ENCODE measurements at places on chromosomes 7 and 10.

DNA sequence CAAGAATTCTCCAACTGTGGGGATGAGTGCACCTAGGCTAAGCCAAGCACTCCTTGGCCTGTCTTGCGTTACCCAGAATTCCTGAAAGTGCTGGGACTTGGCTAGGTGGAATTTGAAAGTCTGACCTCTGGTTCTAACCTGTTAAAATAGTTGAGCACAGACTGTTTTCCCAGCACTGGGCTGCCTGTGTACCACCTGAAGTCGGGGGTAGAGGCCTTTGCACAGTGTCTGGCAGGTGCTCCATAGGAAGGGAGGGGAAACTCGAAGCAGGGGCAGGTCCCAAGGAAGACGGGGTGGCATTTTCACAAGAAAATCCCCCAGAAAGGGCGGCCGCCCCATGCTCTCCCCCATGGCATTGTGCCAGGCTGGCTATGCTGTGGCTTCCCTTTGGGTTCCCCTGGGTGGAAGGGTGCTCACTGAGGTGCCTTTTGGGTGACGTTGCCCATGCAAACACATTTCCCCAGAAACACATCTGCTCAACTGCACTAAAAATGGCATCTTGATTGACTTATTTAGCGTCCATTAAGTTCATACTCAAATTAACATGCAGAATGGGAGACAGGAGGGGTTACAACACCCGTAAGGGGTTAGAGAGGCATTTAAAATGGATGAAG lies 62.9 kb downstream of the SYPL1 start:
- no peak for DNase-seq

DNA sequence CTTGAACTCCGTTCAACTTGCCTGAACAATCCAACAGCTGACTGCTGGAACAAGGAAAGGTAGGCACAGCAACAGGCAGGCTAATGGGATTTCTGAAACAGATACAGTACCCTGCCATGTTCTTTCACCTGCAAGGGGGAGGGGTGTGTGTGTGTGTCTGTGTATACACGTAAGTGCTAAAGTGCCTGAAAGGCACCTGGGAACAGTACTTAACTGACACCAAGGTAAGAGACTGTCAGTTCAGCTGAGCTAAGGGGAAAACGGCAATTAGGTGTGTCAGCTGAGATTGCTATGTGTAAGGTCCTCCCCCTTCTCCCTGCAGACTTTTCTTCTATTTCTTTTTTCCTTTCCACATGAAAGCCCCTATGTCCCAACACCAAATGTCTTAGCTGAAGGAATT lies 27.0 kb downstream of the NAMPT start:
- no peak for DNase-seq

- DNase-seq = no peak
Observed at GRCh38 chr7:128877756-128878120, 15.1 kb downstream of the ATP6V1F start.

- DNase-seq = no peak
Observed at GRCh38 chr10:84846658-84847316, 518.4 kb downstream of the CCSER2 start.

DNA sequence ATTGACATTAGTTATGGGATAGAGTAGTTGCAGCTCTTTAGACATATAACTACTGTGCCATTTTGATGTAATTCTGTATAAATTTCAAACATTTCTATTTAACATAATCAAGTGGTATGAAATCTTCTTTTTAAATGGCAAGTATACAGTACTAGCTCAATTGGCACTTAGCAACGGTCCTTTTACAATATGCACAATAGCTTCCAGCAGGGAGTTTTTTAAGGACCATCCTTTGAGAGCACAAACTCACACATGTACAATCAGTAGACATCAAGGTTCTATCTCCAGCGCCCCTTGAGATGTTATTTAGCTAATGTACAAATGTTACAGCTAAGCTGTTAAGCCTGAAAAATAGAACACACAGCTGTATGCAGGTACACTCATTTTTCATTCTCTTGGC lies 480.7 kb downstream of the TFEC start:
- no peak for DNase-seq

DNA sequence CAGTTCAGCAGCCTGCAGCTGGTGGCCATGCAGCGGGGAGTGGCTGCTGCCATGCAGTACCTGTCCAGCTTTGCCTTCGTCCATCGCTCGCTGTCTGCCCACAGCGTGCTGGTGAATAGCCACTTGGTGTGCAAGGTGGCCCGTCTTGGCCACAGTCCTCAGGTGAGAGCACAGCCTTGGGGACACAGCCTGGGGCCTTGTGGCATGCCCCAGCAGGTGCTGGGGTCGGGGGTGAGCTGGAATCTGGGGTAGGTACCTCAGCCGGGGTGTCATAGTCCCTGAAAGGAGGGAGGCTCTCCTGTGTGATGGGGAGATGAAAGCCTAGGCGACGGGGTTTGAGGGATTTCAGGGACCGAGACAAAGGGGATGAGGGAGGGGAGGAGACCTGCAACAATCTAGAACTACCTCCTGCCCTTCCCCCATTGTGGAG lies 14.1 kb downstream of the EPHB6 start:
- no peak for DNase-seq

GRCh38 chr10:7315906-7316305 lies 94.9 kb downstream of the SFMBT2 start:
- no peak for DNase-seq

DNA sequence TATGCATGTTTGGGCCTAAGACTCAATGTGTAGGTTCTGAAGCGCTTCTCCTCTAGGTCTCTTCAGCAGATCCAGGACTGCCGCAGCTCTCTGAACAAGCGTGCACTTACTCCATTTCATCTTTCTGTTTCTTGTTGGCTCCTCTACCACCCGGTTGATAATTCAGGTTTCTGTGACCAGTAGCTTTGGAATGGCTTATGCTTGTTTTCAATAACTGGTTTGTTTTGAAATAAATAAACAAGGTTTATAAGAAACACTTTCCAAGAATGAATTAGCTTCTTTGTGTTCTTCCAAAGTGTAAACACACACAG lies 1.5 kb downstream of the MDFIC start:
- no peak for DNase-seq

- no peak for DNase-seq
Observed at GRCh38 chr7:85154282-85154937, 32.4 kb downstream of the SEMA3D start.

- no peak for DNase-seq
Observed at GRCh38 chr10:89699581-89700064, 1.8 kb upstream of the KIF20B start.

DNA sequence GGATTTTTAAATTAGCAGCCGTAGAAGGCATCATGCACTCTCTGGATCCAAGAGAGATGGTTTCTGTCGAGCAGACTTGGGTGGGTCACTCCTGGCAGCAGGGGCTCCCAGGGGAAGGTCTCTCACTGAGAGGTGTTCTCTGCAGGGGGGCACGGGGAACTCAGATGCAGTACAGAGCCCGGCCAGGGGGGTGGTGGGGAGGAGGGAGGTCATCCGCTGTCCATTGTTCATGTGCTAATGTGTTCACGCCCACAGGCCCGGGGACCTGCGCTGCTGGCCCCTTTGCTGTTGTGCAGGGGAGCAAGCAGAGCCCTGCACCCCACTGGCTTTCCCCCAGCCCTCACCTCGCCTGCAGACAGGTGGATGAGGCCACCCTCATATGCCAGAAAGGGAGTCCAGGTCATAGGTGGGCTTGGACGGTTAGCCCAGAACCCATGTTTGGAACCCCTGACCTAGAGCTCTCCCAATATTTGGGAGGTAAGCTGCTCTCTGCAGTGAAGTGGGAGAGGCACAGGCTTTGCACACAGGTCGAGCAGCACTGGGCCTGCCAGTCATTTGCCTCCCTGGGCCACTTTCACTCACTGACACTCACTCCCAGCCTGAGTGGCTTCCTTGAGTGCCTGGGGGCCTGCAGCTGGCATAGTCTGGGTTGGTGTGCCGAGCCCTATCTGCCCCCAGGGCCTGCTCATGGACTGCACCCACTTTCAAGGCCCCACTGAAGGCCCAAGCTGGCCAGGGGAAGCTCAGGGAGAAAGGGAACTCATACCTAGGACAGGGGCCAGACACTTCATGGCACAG lies 12.6 kb upstream of the TBRG4 start:
- no peak for DNase-seq

GRCh38 chr10:62893036-62893435 lies 76.9 kb upstream of the EGR2 start:
- DNase-seq = no peak

DNA sequence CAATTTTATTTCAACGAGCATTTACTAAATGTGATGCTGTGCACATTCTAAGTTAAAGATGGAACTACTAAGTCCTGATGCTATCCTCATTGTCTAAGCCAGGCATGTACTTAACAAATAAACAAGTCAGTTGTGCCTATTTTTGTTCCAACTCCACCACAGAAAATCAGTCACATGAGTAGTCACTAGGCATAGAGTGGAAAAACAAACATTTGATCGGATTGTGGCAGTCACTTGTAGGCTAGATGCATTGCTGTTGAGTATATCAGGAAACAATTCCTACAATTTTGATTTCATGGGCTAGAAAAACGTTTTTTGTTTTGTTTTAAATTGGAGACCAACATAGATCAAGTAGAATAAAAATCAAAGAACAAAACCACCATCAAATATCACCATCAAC lies 177.6 kb upstream of the SLC25A13 start:
- DNase-seq = no peak

GRCh38 chr10:24853661-24854060 lies 98.7 kb downstream of the PRTFDC1 start:
- no peak for DNase-seq

GRCh38 chr7:23470330-23471105 lies at the start of gene IGF2BP3:
IGF2BP3 (minus strand) TSS chr7:23470491; CDS start chr7:23470110, 381 bp downstream.
- no peak for DNase-seq

GRCh38 chr10:86113044-86113443 lies 253.6 kb downstream of the GRID1 start:
- DNase-seq = no peak

DNA sequence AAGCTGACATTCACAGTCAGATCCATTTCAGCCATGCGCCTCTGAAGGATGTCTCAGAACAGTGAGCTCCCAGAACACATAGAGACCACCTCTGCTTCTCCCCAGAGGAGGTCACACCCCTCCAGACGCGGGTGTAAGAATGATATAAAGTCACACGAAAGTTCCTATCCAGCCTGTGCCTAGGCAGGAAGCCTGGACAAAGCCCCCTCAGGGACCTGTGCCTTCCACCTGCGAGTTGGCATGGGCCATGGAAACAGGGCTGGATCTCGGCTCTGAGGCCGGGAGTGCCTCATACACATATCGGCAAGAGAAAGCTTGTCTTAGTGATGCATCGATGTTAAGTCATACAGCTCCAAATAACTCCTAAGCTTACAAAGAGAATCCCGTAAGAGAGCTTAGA lies 5.0 kb downstream of the VIPR2 start:
- DNase-seq = no peak

DNA sequence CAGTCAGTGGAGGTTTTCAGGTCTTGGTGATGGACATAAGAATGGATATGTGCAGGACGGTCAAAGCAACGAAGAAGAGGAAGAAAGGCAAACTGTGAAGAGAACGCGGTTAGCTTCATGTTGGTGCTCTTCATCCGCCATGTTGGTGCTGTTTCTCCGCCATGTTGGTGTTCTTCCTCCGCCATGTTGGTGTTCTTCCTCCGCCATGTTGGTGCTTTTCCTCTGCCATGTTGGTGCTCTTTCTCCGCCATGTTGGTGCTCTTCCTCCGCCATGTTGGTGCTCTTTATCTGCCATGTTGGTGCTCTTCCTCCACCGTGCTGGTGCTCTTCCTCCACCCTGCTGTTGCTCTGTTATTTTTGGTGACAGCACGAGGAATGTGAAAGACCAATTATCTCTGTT lies 95.4 kb downstream of the DOCK1 start:
- no peak for DNase-seq
